ENCODE measurements at places on chromosomes 5 and 9.
A peak's percentile ranks its signal among the peaks of the same experiment; 100 is the strongest.

DNA sequence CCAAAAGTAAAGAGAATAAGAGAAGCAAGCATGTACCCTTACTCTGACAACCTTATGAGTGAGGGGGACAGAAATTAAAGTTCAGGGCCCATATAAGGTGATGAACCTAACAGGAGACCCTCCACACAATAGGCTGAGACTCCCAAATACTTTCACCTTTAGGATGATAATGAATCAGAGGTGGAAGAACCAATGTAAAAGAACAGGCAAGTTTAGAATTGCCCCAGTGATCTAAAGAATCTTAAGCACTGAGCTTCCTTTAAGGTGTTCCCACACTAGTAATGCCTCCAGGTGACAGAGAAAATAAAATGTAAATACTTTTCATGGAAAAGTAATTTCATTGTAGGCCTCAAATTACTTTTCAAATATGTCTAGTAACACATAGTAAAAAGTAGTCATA is 8.2 kb upstream of the FAM151B start:
- no peak for DNase-seq

DNA sequence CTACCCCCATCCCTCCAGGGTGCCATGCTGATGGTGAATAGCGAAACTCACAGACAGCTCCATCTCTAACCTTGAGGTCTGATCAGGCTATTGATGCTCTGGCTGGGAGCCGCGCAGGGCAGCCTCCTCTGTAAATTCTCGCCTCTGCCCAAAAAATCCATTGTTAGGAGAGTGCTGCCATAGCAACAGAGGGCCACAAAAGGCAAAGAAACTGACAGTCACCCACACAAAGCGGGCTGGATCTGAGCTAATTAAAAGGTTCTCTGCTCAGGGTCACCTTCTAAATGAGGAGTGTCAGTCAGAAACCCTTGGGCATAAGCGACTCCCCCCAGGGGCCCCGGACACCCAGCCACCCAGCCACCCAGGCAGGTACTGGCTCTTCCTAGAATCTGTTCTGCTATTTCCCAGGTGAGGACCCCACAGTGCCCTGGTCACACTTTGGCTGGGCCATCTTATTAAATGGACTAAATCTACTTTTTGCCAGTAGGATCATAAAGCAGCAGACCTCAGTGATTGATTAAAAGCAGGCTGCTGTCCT is 126.7 kb downstream of the MED10 start:
- no peak for DNase-seq

GRCh38 chr9:16033921-16034691 is 481.3 kb downstream of the CCDC171 start:
- DNase-seq = peak; percentile 31

DNA sequence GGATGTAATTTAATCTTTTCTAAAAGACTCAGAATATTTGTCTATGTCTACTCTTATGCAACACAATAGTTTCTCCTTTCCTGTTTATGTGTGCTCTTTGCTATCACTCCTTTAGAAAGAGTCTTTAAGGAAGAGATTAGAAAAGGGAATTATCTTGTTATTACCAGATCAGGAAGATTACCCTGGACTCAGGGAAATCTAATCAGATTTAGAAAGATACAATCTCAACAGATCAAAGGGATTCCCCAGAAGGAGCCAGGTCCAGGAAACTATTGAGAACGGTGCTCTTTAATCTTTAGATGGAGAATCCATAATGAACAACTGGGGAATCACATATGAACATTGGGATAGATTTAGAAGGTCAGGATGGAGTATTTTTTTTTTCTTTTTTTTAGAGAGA is 32.4 kb upstream of the ZFR start:
- no peak for DNase-seq

- DNase-seq = no peak
Observed at GRCh38 chr5:67855523-67855922, 360.0 kb upstream of the PIK3R1 start.

DNA sequence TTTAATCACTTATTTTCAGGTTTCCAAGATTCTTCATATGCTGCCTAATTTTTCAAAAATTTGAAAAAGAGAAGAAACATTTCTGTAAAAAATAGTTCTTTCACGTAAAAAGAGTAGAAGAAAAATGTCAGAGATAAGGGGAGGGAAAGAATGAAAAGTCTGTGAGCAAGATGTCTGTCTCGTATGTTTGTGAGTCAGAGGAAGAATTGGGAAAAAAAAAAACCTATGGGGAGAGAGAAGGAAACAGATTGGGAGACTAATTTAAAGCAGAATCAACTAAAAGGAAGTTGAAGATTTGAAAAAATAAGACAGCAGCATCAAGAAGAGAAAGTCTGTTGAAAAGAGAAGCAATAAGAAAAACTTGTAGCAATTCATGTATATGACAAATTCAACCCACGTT is 456.3 kb downstream of the HINT1 start:
- DNase-seq = peak; percentile 34

- DNase-seq = no peak
Observed at GRCh38 chr5:51043745-51044144, 339.5 kb upstream of the ISL1 start.

DNA sequence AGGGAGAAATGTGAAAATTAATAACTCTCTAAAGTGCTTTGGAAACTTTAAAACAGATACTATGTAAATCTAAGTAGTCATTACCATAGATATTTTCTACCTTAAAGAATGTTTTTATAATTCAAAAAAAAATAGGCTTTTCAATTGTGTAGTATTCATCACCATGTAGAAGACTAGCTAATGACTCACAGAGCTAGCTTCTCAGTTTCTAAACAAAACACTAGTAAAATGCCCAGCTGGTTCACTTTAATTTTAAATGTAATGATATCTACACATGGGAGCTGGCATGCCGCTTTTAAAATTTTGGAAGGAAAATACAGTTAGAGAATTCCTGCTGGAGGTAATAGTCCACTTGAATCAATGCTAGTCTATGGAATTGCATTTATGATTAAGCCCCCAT is 509.8 kb downstream of the CSNK1G3 start:
- DNase-seq = peak; percentile 63
